ENCODE measurements at places on chromosomes 7 and 10. TPM values are rescaled to one million over a fixed set of nuclear protein-coding genes. Genes with fewer than 3 reads are reported as not detected.

DNA sequence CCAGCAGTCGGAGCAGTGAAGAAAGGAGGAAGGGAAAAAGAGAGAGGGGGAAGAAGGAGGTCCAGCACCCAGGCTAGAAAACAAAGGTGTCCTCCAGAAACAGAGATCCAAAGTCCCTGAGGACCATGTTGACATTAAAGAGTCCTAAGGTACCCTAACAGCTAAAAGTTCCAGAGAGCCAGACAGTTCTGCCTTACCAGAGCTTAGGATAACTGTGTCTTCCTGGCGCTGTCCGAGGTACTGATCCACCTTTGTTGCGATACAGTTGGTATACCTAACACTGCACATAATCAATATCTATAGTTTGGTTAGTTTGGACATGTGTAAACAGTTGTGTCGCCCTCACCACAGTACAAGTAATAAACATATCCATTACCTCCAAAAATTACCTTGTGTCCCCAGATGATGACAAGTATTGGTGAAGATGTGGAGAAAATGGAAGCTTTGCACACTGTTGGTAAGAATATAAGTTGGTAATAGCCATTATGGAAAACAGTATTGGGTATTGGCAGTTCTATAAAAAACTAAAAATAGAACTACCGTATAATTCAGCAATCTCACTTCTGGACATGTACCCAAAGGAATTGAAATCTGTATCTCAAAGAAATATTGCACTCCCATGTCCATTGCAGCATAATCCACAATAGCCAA is 59.8 kb downstream of the GRID1 start:
- peak; percentile 19 for DNase-seq

DNA sequence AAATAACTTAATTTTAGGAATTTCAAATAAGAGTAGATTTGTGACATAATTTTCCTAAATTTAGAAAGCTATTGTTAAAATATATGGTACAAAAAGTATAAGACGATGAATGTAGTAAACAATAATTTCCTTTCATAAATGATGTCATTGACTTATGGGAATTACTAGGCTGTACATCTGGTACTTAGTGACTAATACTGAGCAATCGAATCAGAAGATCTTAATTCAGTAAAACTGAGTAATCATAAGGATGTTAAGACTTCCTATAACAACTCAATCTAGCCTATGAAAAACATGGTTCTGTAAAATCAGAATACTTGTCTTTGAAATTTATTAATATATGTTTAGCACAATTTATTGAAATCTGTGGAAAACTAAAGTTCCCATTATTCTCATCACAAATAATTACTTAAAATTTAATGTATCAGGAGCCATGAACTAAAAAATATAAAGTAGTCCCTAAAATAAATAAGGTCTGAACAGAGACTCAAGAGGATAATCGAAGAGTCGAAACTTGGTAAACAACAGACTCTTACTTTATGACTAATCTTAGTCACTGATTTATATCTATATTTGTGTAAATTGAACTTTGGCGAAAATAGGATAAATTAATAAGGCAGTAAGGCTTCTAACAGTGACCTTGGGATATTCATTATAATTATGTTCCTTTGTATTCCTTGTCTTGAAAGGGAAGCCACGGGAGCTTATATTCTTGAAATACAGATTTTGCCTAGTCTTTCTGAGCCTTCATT is 142.1 kb downstream of the HGF start:
- DNase-seq, result no peak

DNA sequence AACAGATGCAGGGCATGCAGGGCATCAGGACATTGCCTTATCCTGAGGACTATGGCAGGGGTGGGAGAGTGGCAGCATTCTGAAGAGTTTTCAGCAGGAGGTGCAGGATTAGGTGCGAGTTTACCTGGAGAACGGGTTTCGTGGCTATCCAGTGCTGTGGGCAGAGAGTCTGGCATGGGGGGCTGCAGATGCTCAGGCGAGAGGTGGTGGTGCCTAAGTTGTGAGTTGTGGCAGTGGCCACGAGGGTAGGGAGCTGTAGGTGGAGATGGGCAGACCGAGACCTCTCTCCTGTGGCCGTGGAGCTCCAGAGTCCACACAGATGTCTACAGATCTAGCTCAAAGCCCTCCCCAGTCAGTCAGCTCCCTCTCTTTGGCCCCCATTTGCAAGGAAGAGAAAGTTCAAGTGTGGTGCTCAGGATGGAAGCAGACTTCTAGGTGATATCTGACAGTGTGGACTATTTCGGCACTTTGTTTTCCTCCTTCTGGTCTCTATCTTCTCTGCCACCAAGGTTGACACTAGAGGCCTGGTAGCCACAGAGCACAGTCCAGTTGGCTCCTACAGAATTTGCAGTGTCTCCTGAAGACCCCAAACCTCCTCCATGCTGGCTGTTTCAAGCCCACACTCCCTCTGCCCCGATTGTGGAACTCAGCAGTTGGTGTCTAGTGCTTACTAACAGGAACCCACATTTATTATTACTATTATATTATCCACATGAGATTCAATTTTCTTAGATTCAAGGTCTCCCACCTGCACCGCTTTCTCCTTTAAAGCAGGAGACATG is 955.7 kb upstream of the ZNF722 start:
- no peak for DNase-seq

DNA sequence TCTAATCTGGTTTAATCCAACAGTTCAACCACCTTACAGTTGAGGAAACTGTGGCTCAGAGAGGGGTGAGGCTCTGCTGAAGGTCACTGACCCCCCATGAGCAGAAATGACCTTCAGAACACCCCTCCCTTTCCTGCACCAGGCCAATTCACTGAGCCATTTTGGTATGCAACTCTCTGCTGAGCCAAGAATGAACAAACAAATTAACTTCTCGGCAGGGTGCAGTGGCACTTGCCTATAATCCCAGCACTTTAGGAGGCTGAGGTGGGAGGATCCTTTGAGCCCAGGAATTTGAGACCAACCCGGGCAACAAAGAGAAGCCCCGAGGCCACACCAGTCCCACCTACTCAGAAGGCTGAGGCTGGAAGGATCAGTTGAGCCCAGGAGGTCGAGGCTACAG is 29.8 kb downstream of the PDGFA start:
- DNase-seq, result no peak

- DNase-seq, result no peak
These were observed 2.4 kb upstream of the ARID5B start for GRCh38 chr10:61899069-61899531.

DNA sequence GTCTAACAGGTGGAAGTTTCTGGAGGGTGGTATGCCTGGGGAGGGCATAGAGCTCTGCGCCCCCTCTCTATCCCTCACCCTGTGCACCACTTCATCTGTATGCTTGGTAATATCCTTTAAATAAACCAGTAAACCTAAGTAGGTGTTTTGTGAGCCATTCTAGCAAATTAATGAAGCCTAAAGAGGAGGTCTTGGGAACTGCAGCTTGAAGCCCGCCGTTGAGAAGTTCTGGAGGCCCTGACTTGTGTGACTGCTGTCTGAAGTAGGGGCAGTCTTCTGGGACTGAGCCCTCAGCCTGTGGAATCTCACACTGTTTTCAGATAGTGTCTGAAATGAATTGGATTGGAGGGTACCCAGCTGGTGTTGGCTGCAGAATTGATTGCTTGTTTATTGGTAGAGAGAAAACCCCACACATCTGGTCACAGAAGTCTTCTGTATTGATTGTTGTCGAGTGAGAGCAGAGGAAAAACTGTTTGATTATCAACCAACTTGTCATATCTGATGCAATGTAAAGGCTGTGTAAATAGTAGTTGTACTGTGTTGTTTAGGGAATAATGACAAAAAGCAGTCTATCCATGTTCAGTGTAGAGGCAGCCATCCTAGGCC is 4.7 kb downstream of the CRCP start:
- no peak for DNase-seq

DNA sequence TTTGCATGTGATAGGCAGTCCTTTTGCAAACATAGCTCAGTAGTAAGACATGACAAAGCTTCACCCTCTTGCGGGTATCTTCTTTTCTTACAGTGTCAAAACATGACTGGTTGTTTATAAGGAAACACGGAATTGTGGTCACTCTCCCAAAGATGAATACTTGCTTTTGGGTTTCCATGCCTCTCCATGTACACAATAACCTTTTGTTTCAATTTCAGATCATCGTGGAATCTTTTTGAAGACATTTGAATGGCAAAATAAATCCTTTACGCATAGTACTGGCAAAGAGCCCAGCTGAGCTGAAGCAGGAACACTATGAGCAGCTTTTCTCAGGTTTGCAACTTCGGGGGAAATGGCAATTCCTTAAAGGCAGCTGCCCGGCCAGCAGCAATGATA is 156.8 kb upstream of the FRMD4A start:
- no peak for DNase-seq

DNA sequence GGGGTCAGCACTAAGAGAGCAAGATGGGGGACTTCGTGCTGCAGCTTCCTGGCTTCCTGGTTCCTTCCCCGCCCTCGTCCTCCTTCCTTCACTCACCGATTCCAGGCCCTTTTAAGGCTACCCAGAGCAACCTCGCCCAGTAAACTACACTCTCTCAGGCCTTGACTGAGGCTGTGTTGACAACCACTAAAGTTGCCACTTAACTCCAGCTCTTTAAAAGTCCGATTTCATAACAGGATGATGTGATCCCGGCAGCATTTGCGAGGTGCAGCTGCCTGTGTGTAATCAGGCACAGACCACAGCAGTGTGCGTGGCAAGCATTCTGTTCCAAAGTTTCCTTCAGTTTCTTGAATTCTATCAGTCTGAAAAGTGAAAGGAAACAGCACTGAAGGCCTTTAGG is 110.6 kb downstream of the RAB11FIP2 start:
- DNase-seq, result no peak

DNA sequence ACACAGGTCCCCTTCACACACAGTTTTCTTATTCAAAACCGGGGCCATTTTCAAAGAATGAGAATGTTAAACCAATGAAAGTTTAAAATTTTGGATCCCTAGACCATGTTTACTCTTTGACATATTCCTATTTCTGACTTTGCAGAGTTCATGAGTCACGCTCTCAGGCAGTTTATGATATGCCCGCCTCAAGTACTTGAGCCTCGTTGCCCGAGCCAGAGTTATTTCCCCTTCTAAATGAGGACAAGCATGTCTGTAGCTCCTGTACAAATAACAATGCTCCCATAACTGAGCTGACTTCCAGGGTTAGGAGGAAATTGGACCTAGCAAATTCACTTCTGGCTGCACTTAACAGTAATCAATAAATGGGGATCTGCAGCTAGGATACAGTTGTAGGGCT is 87.9 kb upstream of the PDE1C start:
- no peak for DNase-seq

GRCh38 chr10:60293581-60294175 is 96.0 kb downstream of the ANK3 start:
- DNase-seq, result no peak

- DNase-seq, result no peak
These were observed 785.4 kb downstream of the IPMK start for GRCh38 chr10:57482259-57482658.

- DNase-seq, result peak; percentile 33
These were observed 58.4 kb upstream of the MACROH2A2 start for GRCh38 chr10:69994262-69994661.

DNA sequence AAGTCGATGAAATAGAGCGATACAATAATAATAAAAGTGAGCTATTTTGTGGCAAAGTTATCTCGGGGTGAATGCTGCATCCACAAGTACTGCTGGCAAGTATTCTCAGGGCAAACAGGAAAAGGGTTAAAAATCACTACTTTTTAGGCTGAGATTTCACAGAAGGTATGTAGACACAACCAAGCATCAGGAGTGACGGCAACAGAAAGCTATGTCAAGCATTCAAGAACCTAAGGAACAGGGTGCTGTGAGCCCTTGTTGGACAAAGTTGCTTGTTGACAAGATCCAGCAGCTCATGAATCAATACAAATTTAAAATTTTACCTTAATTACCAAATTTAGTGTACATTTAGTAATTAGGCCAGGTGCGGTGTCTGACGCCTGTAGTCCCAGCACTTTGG is 41.2 kb upstream of the C1QL3 start:
- DNase-seq, result no peak

GRCh38 chr7:148505645-148506375 is 84.8 kb upstream of the C7orf33 start:
- DNase-seq, result no peak

DNA sequence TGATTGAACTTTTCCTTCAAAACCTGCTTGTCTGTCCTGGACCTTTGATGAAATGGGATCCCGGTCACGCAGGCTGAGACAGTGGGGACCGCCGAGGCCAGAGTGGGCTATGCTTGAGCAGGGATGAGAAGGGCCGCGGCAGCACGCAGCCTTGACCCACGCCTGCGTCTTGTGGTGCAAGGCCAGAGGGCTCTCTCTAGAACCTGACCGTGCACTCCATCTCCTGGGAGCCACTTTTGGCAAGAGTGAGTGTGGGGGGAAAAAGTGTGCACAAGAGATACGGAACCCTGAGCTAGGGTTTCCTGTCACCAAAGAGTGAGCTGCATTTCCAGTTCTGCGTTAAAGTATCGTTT is 42.4 kb downstream of the WIPI2 start:
- DNase-seq, result no peak

DNA sequence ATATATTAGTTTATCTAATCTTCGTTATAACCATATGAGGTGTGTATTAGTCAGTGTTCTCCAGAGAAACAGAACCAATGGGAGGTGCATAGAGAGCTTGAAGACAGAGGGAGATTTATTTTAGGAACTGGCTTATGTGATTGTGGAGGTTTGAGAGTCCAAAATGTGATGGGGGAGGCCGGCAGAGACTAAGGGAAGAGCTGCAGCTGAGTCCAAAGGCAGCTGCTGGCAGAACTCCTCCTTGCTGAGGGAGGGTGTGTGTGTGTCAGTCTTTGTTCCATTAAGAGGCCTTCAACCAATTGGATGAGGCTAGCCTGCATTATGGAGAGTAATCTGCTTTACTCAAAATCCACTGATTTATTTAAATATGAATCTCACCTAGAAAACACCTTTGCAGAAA is 165.1 kb downstream of the SH3PXD2A start:
- DNase-seq, result no peak

- DNase-seq, result no peak
These were observed 1.7 kb downstream of the MEPCE start for GRCh38 chr7:100431286-100431735.

DNA sequence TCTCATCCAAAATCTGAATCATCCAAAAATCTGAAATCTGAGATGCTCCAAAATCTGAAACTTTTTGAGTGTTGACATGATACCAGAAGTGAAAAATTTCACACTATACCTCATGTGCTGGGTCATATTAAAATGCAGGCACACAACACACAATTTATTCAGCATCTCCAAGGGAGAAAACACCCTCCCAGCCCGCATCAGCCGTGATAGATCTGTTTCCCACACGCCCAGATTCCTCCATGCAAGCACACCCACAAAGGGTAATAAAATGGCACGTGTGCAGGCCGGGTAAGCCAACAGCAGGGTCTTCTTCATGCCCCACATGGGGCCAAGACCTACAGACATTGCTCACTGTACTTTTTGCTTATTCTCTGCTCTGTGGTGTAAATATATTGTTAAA is 173.1 kb upstream of the FERD3L start:
- no peak for DNase-seq

GRCh38 chr10:52313933-52314821 is at the start of gene DKK1:
TSS of gene DKK1 (plus strand) at chr10:52314281. CDS start at chr10:52314435, 154 bp downstream.
- peak; percentile 78 for DNase-seq

- no peak for DNase-seq
These were observed 4.0 kb downstream of the EFCAB10 start for GRCh38 chr7:105577251-105577650.

- peak; percentile 56 for DNase-seq
These were observed 7.2 kb upstream of the SRI start for GRCh38 chr7:88226886-88227516.

ANXA8L1 gene
- not detected for total RNA-seq

GIMAP5 gene
- 9.8 TPM for total RNA-seq

FAM25A gene
- not detected for total RNA-seq

FAM24B gene
- total RNA-seq, result 4.9 TPM

NKX6-2 gene
- not detected for total RNA-seq

FAM237B gene
- not detected for total RNA-seq

CRHR2 gene
- 0.12 TPM for total RNA-seq

VWDE gene
- 1.7 TPM for total RNA-seq

FBXO24 gene
- 1.6 TPM for total RNA-seq

OR9A2 gene
- total RNA-seq, result not detected

TMEM184A gene
- total RNA-seq, result 39.8 TPM
